T-cell (primary cell): ENCODE measurements at places on chromosomes 5 and 9.

GRCh38 chr9:107630156-107630555, 140.6 kb upstream of the KLF4 start:
- no peak for DNase-seq

DNA sequence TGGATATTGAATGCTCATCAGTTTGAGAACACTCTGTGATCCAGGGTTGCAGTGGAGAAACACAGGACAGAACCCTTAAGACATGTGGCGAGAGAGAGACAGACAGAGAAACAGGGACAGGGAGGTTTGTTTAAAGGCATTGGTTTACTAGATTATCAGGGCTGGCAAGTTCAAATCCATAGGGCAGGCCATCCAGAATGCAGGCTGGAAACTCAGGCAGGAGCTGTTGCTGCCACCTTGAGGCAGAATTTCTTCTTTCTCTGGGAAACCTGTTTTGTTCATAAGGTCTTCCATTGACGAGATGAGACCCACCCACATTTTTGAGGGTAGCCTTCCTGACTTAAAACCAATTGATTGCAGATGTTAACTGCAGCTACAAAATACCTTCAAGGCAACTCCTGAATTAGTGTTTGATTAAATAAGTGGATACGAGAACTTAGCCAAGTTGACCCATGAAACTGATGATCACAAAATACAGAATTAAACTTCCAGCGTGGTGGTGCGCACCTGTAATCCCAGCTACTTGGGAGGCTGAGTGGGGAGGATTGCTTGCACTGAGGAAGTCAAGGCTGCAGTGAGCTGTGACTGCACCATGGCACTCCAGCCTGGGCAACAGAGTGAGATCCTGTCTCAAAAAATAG, 55.9 kb downstream of the NSUN2 start:
- no peak for DNase-seq

DNA sequence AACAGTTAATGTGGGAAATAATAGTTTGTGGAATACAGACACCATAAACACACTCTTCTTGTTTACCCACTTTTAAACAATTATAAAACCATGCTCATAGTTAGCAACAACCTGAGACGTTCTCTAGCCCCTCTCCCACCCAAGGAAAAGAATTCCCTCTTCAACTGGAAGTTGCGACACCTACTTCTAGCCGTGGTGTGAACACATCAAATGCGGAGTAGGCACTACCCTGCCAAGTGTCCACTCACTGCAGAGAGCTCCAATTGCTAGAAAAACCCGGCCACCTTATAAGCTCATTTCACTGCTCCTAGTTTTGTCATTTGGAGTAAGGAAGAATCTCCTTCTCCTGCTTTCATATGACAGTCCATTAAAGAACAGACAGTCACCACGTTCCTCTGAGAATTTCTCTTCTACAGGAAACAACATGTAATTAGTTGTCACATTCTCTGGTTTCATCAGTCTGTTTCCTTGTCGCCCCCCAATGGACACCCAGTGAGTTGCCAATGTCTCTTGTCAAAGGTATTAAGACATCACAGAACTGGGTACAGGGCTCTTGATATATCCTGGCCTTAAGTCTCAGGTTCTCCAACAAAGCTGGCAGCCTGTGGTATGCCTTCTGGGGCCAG, 47.3 kb downstream of the PRLR start:
- DNase-seq = no peak

DNA sequence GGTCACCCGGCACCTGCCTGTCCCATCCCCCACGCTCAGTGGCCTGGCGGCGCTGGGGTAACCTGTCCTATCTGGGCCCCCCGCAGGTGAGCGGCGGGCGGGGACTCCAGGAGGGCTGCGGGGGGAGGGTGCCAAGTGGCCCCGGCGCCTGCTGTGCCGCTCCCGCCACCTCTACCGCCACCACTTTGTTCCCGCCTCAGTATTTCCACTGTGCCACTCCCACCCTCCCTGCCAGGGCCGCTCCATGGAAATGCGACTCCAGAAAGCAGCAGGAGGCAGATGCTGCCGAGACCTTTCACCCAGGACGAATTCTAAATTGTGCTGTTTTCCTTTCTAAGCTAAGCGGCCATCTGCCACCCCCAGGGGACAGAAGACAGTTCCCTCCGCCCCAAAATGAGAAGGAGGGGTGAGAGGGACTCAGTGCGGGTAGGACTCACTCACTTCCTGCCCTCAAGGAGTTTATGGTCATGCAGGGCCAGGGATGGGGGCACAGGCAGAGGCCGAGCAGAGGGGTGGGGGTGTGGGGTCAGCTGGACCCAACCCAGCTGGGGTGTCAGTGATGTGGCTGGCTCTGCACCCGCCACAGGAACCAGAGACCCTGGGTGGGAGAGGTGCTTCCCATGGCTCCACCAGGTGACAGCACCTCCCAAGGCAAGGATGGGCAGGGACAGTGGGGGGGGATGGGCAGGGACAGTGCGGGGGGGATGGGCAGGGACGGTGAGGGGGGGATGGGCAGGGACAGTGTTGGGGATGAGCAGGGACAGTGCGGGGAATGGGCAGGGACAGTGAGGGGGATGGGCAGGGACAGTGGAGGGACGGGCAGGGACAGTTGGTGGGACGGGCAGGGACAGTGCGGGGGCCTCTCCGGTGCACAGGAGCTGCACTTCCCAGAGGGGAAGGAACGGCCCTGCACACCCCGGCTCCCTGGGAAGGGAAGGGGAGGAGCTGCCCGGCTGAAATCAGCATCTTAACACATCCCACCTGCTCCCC, 17.8 kb downstream of the NOTCH1 start:
- no peak for DNase-seq

DNA sequence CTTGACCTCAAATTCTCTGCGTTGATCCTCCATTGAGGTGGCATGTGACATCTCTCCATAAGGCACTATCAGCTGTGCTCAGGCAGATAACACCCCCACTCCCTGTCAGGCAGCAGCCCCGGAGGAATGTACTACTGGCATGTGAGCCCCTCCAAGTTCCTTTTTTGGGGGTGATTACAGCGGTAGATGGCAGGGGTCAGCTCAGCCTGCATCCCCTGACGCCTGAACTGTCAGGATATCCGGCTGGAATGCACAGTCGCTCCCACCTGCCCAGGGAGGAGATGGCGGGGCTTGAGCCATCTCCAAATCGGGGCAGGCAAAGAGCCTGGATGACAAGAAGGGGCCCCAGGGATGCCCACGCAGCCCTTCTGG, 40.8 kb downstream of the FAM78A start:
- no peak for DNase-seq
